ENCODE measurements at places on chromosomes 1 and 21. TPM values are rescaled to one million over a fixed set of nuclear protein-coding genes. Genes with fewer than 3 reads are reported as not detected.

Gene NBPF20
- total RNA-seq = 3.8 TPM

Gene OR6K6
- total RNA-seq = not detected

Gene GRHL3
- total RNA-seq = not detected

Gene PIP5K1A
- 53.1 TPM for total RNA-seq

Gene LRRC41
- total RNA-seq = 31.8 TPM

Gene ZYG11A
- not detected for total RNA-seq

Gene PIGV
- total RNA-seq = 17.7 TPM

Gene KANK4
- total RNA-seq = not detected

Gene CHIT1
- total RNA-seq = 0.41 TPM
